Stimulated activated CD8-positive, alpha-beta memory T cell treated with anti-CD3 and anti-CD28 coated beads, Interleukin-4, amount 100 ng/mL, for 1 hour (primary cell): ENCODE measurements at places on chromosomes 1 and 21.

DNA sequence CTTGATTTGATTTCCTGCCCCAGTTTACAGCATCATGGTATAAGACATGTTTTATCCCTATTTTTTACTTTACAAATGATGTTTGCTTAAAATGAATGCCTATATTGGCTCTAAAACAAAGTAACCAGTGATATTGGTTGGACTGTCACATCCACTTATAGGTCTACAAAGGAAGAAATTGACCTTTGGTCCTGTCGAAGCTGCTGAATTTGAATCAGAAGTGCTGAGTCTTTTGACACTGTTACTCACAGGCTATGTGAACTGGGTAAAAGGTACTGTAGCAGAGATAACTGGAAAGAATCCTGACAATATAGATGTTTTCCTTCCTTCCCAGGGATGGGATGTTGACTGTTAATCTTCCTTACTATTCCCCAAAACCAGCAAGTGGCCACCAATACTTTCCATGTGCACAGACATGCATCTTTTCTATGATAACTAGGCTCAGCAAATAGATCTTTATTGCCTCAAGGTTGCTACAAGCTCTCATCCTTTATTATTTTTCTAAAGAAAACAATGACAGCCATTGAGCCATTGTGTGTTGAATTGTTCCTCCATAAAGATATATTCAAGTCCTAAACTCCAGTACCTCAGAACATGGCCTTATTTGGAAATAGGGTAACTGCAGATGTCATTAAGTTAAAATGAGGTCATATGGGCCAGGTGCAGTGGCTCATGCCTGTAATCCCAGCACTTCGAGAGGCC lies 175.9 kb upstream of the NR5A2 start:
- DNase-seq = no peak

- DNase-seq = no peak
Observed at GRCh38 chr1:203275656-203276272, 29.6 kb upstream of the BTG2 start.

- no peak for DNase-seq
Observed at GRCh38 chr1:14959059-14959694, 194.4 kb upstream of the TMEM51 start.

DNA sequence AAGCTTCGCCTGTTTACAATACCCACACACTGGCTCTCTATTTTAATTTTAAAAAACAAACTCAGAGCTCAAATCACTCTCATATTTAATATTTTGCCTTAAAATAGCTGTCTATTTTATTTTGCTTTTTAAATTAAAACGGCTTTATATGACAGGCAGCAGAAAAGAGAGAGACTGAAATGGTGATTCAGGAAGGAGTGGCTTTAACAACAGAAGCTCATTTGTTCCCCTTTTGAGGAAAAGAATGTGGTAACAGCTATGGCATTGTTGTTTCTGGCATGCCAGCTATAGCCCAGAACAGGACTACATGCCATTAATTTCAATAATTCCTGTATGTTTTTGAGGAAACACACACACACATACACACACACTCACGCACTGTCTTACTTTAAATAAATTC lies 234.2 kb upstream of the PTBP2 start:
- no peak for DNase-seq

GRCh38 chr21:34570313-34570712 lies 44.6 kb downstream of the RCAN1 start:
- no peak for DNase-seq
